ENCODE measurements at places on chromosomes 6 and 20.
A peak's percentile ranks its signal among the peaks of the same experiment; 100 is the strongest.

GRCh38 chr6:157514659-157515496, 133.9 kb downstream of the ZDHHC14 start:
- peak; percentile 33 for DNase-seq

- DNase-seq: no peak
Observed at GRCh38 chr6:43277643-43278523, 20.2 kb upstream of the SLC22A7 start.

DNA sequence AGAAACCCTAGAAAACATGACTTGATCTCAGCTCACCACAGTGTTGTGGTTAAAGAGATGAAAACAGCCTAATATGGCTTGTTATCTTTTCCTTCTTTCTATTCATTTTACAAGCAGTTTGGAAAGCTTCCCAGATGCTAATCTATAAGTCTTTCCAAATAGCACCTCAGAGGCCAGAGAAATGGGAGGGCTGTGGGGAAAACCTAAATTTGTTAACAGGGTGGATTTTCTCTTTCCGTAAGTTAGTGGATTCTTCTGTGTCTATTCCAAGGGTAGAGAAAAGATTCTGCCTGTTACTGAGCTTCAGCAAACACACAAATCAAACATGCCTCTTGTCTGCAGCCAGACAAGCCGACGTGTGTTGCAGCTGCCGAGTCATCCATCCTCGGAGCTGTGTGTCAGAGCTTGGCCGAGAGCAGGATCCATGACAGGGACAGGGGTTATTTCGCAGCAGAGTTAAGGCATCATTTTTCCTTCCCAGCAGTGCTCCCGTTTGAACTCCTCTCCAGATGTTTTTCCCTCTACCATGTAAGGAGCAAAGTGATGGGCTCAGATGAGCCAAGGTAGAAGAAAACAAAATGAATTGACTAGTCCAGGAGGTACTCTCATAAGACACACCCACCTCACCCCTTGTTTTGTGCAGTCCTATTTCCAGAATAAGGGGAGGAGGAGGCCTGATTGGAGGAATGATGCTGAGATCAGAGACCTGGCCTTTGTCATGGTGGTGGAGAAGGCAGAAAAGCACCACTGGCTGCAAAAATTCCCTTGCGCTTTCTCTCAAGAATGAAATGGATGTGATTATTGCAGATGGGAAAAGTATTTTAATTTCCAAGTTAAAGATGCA, 560.0 kb downstream of the C6orf118 start:
- DNase-seq: no peak

GRCh38 chr6:27471365-27472115, 1.4 kb downstream of the ZNF184 start:
- no peak for DNase-seq

DNA sequence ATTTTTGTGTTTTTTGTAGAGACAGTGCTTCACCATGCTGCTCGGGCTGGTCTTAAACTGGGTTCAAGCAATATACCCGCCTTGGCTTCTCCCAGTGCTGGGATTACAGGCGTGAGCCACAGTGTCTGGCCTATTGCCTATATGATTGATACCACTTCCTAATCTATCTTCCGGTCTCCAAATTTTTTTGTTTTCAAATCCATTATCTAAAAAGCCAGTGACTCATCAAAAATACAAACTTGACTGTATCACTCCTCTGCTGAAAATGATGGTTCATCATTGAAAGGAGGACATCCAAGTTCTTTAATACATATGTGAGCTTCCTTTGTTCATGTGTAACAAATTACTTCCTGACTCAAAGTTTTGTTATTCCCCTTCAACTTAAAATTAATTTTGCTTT, 35.5 kb downstream of the FAM8A1 start:
- DNase-seq: no peak

DNA sequence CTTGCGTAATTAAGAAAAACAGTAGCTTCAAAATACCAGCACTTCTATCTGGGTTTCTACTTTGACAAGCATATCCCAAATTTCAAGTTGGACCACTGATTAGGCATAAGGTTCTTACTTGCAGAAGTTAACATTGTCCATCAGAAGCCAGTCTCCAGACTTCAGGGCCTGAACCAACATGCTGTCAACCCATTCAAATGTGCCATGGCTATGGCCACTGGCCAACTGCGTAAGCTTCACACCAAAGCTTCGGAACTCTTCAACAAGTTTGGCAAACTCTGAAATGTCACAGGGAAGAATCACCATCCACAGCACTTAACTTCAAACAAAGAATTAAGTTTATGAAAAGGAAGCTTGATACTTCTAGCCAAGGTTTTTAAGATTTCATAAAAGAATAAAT, 78.0 kb upstream of the LYRM2 start:
- no peak for DNase-seq

- no peak for DNase-seq
Observed at GRCh38 chr20:59399426-59400099, 99.2 kb downstream of the EDN3 start.

DNA sequence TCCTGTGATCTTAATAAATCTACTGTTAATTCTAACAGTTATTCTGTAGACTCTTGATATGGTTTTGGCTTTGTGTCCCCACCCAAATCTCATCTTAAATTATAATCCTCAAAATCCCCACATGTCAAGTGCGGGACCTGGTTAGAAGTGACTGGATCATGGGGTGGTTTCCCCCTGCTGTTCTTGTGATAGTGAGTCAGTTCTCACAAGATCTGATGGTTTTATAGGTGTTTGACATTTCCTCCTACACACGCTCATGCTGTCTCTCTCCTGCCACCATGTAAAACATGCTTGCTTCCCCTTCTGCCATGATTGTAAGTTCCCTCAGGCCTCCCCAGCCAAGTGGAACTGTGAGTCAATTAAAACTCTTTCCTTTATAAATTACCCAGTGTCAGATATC, 10.5 kb upstream of the EPB41L2 start:
- no peak for DNase-seq

DNA sequence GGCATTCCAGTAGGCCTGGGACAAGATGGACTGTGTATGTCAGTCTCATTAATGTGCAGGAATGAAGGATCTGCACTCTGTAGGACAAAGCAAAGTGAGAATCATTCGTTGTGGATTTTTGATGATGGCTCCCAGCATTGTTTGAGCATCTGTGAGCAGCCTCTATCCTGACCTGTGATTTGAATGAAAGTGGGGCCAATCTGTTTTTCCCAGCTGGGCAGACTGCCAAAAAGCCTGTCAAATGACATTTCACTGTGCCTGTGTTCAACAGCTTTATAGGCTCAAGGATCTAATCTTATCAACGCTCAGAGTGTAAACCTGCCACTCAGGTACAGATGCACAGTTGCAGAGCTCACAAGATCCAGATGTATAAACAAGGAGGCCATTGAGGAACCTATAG, 86.7 kb upstream of the SYNDIG1 start:
- no peak for DNase-seq

DNA sequence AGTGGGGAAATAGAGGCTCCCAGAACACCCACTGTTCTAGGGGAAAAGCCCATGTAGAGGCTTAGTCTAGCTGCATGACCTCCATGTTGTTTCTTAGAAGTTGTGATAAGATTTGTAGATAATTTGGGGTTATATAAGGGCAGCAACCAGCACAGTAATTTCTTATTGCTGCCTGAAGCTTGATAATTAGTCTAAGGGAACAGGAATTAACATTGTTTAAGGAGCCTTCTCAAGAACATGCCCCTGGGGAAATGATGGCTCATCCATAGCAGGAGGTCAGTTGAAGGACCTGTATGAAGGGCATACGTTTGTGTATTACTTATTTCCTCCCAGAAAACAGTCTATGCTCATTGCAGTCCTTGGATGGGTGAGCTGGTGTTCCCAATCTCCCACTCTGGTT, 170.7 kb upstream of the SCGN start:
- DNase-seq: no peak

GRCh38 chr6:120590611-120591010, 743.7 kb downstream of the TBC1D32 start:
- DNase-seq: no peak

- no peak for DNase-seq
Observed at GRCh38 chr6:3429211-3429610, 27.6 kb downstream of the SLC22A23 start.

GRCh38 chr6:157273756-157274470, 49.4 kb downstream of the TMEM242 start:
- DNase-seq: no peak

GRCh38 chr6:149108038-149108748, 209.3 kb upstream of the TAB2 start:
- DNase-seq: no peak

DNA sequence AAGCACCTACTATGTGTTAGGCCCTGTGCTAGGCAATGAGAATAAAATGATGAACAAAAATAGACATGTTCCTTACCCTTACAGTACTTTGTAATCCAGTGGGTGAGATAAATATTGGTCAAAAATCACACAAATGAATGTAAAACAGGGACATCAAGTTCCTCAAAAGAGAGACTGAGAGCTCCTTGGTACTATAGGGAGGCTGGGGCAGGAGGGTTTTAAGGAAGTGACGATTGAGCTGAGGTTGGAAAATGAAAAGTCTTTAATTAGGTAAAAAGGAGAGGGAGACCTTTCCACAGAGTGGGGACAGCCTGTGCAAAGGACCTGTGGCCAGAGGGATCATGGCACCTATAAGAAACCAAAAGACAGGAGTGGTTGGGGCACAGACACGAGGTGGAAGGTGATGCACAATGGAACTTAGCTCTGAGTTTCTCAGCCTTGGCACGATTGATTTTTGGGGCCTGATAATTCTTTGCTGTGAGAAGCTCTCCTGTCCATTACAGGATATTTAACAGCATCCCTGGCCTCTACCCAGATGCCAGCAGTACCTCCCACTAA, 140.3 kb downstream of the CEP57L1 start:
- no peak for DNase-seq

DNA sequence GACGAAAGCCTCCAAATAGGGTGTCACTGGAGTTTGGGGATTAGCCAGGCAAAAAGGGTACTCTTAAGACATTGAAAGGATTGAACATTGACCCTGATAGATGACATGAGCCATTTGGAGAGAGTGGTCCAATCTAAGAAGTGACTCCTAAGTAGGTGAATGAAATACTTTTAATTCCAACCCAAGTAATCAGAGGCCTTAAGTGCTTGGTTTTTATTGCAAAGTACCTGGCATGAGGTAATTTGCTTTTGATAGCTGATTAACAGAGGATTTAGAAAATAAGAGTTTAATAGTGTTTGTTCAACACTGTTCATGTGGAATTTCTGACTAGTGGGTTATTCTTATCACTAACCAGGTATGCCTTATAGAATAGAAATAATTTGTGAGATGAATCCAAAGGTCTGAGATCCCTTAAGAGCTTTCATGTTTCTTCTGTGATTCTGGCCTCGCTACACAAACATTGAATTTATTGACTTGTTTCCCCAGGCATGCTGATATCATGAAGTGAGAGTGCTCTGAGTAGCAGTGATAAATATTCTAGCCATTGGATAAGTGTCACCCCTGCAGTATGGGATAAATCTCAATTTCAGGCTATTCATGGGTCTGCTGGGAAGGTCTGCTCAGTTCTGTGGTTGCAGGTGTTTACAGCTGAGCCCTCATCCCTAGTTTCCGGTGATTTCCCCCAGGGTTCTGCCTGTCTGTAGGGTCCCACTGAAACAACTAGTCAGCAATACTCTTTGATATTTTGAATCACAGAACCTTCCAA, 6.5 kb downstream of the NCOA7 start:
- DNase-seq: no peak

- no peak for DNase-seq
Observed at GRCh38 chr20:10984913-10985312, 311.1 kb upstream of the JAG1 start.

- no peak for DNase-seq
Observed at GRCh38 chr6:13355999-13356785, 27.9 kb upstream of the TBC1D7 start.

DNA sequence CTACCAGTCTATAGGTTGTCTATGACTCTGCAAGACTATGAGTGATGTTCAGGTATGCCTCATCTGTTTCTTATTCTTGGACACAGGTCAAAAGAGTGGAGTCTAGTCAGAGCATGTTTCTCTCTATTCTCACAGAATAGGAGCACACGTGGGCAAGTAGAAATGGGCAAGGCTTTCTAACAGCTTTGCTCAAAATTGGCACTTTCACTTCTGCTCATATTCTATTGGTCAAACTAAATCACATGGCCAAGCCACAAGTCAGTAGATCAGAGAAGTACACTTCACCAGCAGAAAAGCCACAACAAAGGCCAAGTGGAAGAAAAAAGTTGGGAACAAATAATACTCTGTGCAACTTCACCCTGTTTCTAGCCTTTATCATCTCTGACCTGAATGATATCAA, 354.5 kb upstream of the SYNCRIP start:
- DNase-seq: no peak

Data from amniotic stem cell (primary cell).